ENCODE measurements at places on chromosomes 2 and 18. TPM values are rescaled to one million over a fixed set of nuclear protein-coding genes. Genes with fewer than 3 reads are reported as not detected.

- no peak for DNase-seq
Measured at GRCh38 chr2:69680001-69680675, 36.6 kb upstream of the AAK1 start.

- DNase-seq: no peak
Measured at GRCh38 chr2:185628985-185629384, 109.6 kb upstream of the FSIP2 start.

- DNase-seq: no peak
Measured at GRCh38 chr2:62450716-62451191, 55.2 kb downstream of the TMEM17 start.

DNA sequence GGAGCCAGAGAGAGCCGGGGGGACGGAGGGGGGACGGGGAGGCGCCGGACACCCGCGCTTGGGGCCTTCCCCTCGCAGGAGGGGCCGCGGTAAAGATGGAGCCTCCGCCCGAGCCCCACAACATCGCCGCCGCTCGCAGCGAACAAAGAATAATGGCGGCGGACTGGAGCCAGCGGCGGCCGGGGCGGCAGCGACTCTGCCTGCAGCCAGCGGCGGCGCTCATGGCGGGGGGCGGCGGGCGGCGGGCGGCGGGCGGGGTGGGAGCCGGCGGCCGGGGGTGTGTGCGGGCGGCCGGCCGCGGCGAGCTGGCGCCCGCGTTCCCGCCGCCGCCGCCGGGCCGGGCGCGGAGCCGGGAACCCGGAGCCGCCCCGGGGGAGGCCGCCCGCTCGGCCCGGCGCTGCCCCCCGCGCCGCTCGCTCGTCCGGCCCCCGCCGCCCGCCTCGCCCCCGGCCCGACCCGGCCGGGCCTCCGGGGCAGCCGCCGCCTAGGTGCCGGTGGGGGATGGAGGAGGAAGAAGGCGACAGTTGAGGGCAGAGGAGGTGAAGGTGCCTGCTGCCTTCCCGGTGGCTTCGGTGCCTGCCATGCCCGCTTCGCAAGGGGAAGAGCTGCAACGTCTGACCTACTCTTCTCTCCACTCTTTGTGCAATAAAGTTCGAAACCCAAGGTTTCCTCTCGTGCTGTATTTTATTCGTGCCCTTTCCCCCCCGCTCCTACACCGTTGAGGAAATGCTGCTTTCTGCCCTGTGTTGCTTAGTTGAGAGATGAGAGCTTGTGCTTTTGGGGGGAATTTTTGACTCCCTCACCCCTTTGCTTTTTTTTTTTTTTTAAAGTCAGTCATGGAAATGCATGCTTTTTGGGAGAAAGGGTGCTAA lies 634 bp downstream of the CREB1 start:
- DNase-seq: peak; percentile 62

- DNase-seq: no peak
Measured at GRCh38 chr2:119939915-119940314, 73.0 kb upstream of the EPB41L5 start.

DNA sequence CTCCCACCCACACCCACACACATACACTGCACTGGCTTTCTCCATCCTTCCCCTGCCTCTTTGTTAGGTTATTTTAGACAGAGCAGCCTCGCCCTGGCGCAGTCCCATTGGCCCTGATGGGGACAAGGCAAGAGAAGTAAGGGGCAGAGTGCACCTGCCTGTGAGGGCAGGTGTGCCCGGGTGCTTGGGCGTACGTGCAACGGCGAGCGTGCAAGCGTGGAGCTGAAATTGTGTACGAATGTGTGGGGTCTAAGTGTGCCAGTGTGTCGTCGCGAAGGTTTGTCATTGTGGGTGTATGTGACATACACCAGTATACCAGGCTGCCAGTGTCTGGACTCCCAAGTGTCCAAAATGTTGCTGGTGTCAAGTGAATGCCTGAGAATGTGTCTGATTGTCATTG lies 544 bp downstream of the LRATD1 start:
- peak; percentile 25 for DNase-seq

AP1S3 gene
- total RNA-seq: 0.50 TPM

PTPRN gene
- total RNA-seq: not detected

CD8B2 gene
- not detected for total RNA-seq

PLCL1 gene
- 100 TPM for total RNA-seq

LYG2 gene
- total RNA-seq: not detected

CCDC74A gene
- 1.0 TPM for total RNA-seq

Data from left ventricle myocardium superior (tissue), 1 donor.